ENCODE measurements at places on chromosomes 6 and 20. TPM values are rescaled to one million over a fixed set of nuclear protein-coding genes. Genes with fewer than 3 reads are reported as not detected.

The RIMS1 gene
- 12.3 TPM for total RNA-seq

The METTL24 gene
- total RNA-seq, result 1.5 TPM

The CNR1 gene
- 143 TPM for total RNA-seq

The PSORS1C2 gene
- 0.49 TPM for total RNA-seq

The WFDC2 gene
- total RNA-seq, result 4.8 TPM

The EDN1 gene
- 0.54 TPM for total RNA-seq

The ADGRG6 gene
- not detected for total RNA-seq

The TREM2 gene
- not detected for total RNA-seq

The OVOL2 gene
- not detected for total RNA-seq

The KCNK5 gene
- 0.71 TPM for total RNA-seq

The VSTM2L gene
- total RNA-seq, result 15.9 TPM

The CST5 gene
- total RNA-seq, result not detected

The PROCR gene
- total RNA-seq, result 0.32 TPM

The TP53TG5 gene
- total RNA-seq, result not detected

The SDHAF4 gene
- total RNA-seq, result 9.0 TPM

The SIRPA gene
- 0.34 TPM for total RNA-seq

The PTCHD4 gene
- 3.6 TPM for total RNA-seq

The SOX4 gene
- 269 TPM for total RNA-seq

The MDFI gene
- total RNA-seq, result 7.9 TPM

The SLC35F1 gene
- total RNA-seq, result 22.4 TPM

The SLC35D3 gene
- not detected for total RNA-seq

Data from glutamatergic neuron (in vitro differentiated cells).